ENCODE measurements at places on chromosomes 1 and 21.

- DNase-seq = no peak
Observed at GRCh38 chr21:36260802-36261201, 59.2 kb upstream of the MORC3 start.

DNA sequence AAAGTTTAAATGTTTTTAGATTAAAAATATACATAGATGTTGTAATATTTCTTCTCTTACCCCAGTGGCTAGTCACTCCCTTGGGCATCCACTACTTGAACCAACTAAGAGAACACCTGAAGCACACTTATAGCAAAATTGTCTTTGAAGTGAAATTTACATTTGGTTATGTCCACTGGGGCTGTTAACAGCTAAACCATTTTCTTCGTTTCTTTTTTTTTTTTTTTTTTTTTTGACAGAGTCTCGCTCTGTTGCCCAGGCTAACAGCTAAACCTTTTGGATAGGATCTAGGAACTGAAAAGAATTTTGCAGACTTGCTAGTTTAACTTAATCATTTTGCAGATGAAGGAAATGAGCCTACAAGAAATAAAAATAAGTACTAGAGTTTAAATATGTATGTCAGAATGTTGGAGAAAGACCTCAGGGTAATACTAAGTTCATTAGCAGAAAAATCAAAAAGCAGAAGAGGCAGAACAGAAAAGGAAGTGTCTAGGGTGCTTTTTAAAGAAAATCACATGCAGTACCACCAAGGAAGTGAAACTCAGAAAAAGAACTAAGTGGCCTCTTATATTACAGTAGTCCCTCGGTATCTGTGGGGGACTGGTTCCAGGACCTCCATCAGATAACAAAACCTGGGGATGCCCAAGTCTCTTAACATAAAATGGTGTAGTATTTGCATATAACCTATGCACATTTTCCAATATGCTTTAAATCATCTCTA is 11.8 kb downstream of the DRAM2 start:
- no peak for DNase-seq

DNA sequence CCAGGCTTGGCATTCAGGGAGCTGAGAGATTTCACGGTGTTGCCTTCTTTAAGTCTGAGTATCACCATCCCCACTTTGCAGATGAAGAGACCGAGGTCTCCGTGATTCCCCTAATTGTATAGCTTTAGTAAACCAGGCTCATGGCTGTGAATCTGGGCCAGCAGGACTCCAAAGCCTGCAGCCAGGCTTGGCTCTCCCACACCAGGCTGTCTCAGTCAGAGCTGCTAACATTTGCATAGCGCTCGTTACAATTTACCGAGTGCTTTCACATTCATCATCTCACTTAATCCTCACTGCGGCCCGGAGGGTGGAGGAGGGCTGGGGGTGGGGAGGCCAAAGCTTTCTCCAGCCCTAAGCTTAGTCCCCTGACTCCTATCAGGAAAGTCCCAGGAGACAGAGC is 11.7 kb downstream of the C1orf94 start:
- peak; percentile 53 for DNase-seq

DNA sequence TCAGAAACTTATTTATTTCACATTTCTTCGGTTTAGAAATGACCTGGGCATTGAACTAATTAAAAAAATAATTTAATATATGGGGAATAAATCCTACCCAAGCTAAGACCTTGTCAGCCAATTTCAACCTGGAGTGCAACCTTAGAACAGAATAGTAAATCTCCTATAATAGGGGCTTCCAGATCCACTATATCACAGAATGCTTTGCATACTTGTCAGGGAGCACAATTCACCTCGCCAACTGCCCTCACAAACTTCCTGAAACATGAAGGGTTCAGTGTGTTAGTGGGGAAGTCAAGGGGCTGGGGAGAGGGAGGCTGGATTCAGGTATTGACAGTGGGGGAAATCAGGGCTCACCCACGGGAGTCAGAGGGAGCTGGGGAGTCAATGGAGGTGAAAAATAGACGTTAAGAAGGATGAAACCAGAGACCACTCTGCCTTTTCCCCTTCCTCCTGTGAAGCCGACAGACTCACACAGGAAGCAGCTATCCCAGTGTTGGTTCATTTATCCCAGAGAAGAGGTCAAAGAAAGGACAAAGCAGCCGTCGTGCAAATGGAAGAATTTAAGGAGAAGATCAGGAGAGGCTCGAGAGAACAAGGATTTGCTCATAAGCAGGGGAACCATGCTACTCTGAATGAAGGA is 453.3 kb downstream of the NUF2 start:
- DNase-seq = no peak

DNA sequence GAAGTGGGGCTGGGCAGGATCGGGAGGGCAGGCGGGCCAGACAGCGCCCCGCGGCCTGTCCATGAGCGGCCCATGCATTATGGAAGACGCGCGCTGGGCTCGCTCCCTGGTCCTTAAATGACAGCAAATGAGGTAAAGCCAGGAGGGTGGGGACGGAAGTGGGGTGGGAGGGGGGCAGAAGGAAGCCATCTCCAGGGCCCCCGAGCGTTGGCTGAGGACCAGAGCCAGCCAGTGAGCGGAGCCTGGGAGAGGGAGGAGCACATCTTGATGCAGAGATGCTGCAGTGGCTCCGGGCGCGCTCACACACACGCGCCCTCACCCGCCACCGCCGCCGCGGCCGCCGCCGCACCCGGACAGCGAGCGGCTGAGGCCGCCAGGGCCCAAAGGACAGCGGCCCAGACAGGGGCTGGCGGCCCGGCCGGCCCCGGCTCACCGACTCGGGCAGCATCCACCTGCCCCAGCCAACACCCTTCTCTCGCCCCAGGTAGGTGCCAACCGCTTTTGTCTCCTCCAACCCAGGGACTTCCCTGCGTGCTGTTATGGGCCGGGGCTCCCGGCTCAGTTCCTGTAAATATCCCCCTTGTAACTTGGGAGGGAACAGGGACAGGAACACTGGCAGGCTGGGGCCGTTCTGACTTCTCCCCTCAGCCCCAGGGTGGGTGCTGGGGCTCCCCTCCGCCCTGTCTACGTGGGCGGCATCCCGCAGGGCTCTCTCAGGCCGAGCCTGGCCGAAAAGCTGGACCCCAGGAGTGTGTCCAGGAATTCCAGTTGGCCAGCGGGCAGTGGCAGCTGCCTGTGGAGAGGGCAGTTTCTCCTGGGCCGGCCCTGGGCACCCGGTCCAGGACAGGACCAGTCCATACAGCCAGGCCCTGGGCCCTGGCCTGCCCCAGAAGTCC is at the start of gene CNTN2:
Gene CNTN2 (plus strand): TSS at position 302 of the 896 bp plus-strand sequence. CDS start 9,974 bp downstream, outside the sequence.
- peak; percentile 11 for DNase-seq

Measured in astrocyte of the hippocampus (primary cell).